WTC11 (cell line): ENCODE measurements at places on chromosomes 1 and 21. TPM values are rescaled to one million over a fixed set of nuclear protein-coding genes. Genes with fewer than 3 reads are reported as not detected.

The RNF207 gene
- 9.2 to 14.0 TPM (median 12.9 TPM) in 3 replicates for total RNA-seq

The IFNGR2 gene
- total RNA-seq, result 34.1 to 37.3 TPM (median 35.7 TPM) in 3 replicates

The VCAM1 gene
- total RNA-seq, result 0.07 to 0.64 TPM in 2 of 3 replicates, not detected in the other

The ITLN1 gene
- total RNA-seq, result not detected in 3 replicates

The B3GALT5 gene
- 25.8 to 33.3 TPM (median 32.4 TPM) in 3 replicates for total RNA-seq

The GLIS1 gene
- total RNA-seq, result 0.18 to 0.24 TPM (median 0.18 TPM) in 3 replicates

The C1orf94 gene
- 5.5 to 6.0 TPM (median 5.5 TPM) in 3 replicates for total RNA-seq

The WNT3A gene
- 0.16 to 0.34 TPM (median 0.17 TPM) in 3 replicates for total RNA-seq

The YBX1 gene
- 1,098 to 1,172 TPM (median 1,151 TPM) in 3 replicates for total RNA-seq

DNA sequence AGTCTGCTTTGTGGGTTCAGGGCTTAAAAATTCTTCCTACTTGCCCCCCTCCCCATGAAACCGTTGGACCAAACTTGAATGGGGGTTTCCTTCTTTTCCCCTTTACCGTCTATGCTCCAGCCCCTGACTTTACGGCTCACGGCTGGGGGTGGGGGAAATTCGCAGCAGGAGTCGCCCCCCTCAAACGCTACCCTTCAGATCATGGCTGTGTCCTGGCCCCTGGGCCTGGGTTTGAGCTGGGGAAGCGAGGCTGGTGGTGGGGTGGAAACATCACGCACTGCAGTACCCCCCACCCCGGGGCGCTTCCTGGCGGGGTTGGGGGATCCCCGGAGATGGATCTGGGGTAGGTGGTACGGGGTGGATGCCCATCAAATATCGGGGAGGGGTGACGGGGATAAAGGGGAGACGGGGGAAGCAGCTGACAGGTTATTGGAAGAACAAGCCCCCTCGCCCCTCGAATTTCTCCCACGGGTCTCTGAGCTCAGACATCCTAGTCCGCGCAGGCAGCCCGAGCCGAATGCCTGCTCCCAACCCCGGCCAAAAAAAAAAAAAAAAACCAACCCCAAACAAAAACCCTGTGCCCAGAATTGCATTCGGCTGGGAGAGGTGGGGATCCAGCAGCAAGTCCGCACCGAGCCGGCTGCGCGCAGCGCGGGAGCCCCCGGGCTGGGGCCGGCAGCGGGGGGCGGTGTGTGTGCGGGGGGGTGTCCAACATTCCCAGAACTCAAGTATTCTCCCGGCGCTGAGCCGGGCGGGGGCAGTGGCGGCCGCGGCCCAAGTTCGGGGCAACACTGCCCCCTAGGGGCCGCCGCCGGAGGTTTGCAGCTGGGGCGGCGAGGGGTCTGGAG, 59.0 kb upstream of the ACOT11 start:
- peaks cover 32% of the 10 kb centered on the region for H3K4me1 ChIP-seq
- no peaks in the 10 kb centered on the region for H3K36me3 ChIP-seq
- H3K27ac ChIP-seq, result peak overlapping the region; percentile 86
- peak; percentile 91 for DNase-seq

DNA sequence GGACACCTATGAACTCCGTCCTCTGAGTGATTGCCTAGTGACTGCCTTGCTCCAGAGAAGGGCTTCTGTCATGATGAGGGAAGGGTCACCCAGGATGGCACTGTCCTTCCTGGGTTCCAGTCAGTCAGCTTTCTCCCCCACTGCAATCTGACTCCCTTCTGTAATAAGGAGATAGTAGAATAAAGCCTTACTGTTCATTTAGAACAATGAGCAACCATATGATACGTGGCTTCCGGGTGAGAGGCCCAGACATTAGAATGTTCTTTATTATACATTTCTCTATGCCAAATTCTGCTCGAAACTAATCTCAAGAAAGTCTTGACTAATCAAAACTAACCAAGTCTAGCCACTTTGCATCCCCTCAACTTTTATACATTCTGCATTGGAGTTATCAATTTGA, 8.5 kb upstream of the MTMR11 start:
- no peak for DNase-seq
- H3K4me1 ChIP-seq, result peaks cover 22% of the 10 kb centered on the region
- H3K36me3 ChIP-seq, result peaks cover 42% of the 10 kb centered on the region
- no peak overlapping the region for H3K4me3 ChIP-seq
- no peaks in the 10 kb centered on the region; the same call in 1 of the 2 replicates for H3K27me3 ChIP-seq
- no peak overlapping the region for H3K27ac ChIP-seq

- H3K27me3 ChIP-seq, result no peaks in the 10 kb centered on the region
- H3K36me3 ChIP-seq, result peaks cover 33% of the 10 kb centered on the region
- no peak overlapping the region for H3K4me3 ChIP-seq
- H3K4me1 ChIP-seq, result peaks cover 43% of the 10 kb centered on the region
- H3K27ac ChIP-seq, result peak overlapping the region; percentile 20; the same call in 1 of the 2 replicates
- peak; percentile 69 for DNase-seq
Measured at GRCh38 chr1:193216920-193217319, 30.5 kb upstream of the B3GALT2 start.

DNA sequence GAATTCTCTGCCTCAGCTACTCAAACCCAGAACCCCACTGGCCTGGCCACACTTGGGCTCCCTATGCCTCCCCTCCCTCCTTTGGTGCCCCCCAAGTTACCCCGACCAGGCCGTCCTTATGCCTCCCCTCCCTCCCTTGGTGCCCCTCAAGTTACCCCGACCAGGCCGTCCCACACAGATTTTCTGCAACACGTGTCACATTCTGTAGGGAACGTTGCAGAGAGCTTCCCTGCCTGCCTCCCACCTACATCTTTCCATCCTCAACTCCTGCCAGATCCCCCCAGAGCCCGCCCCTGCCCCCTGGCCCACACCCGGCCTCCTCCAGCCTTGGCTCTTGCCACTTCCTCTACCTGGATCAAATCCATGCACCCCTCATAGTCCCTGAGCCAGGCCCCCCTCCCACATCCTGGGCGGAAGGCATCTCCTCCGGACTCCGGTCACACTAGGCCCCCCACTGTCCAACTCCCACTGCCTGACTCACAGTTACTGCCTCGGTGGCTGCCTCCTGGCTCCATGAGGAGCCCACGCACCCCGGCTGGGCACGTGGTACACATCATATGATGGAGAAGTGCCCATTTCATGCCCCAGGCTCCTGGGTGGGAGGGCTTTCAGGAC, 41.2 kb downstream of the KCNAB2 start:
- no peaks in the 10 kb centered on the region for H3K36me3 ChIP-seq
- no peak for DNase-seq
- no peak overlapping the region for H3K4me3 ChIP-seq
- peaks cover 2% of the 10 kb centered on the region; the same call in 1 of the 2 replicates for H3K4me1 ChIP-seq

DNA sequence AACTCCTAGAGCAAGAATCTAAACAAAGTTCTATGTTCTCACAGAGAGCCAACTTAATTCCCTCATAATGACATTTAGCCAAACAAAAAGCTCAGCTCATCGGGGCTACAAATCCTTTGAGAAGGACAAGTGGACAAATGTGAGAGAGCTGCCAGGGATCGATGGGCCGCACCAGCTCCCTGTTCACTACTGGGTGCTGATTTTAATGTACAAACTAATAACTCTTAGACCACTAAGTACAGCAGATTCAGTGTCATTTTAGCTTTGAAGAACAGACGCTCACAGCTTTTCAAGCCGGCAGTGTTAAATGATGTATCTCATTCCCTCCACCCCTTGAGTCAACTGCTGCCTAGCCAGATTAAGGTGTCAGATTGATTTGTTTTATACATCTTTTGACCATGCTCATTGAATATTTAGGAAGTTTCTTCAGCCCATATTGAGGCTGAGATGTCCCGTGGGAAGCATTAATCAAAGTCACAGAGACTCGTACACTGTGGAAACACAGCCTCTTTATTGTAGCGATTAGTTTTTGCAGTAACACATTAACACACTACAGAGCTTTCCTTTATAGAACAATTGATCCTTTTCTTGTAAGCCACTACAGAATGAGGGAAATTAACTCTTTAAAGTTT, 21.1 kb downstream of the PROX1 start:
- H3K4me3 ChIP-seq, result no peak overlapping the region
- H3K4me1 ChIP-seq, result peaks cover 2% of the 10 kb centered on the region; the same call in 1 of the 2 replicates
- no peak for DNase-seq
- no peaks in the 10 kb centered on the region for H3K36me3 ChIP-seq
- H3K27me3 ChIP-seq, result no peaks in the 10 kb centered on the region
- H3K27ac ChIP-seq, result no peak overlapping the region

DNA sequence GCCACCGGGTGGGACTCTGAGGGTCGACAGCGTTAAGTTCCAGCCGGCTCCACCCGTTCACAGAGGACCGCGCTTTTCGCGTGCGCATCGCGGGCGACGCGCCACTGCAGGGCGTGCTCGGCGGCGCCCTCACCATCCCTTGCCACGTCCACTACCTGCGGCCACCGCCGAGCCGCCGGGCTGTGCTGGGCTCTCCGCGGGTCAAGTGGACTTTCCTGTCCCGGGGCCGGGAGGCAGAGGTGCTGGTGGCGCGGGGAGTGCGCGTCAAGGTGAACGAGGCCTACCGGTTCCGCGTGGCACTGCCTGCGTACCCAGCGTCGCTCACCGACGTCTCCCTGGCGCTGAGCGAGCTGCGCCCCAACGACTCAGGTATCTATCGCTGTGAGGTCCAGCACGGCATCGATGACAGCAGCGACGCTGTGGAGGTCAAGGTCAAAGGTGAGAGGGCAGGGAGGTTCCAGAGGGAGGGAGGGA, 4.9 kb downstream of the BCAN start:
- peaks cover 18% of the 10 kb centered on the region for H3K4me1 ChIP-seq
- peak overlapping the region; percentile 29; the same call in 1 of the 2 replicates for H3K4me3 ChIP-seq
- DNase-seq, result no peak
- no peak overlapping the region for H3K27ac ChIP-seq
- H3K36me3 ChIP-seq, result no peaks in the 10 kb centered on the region
- H3K27me3 ChIP-seq, result peaks cover 98% of the 10 kb centered on the region

- H3K36me3 ChIP-seq, result peaks cover 10% of the 10 kb centered on the region
- H3K27ac ChIP-seq, result no peak overlapping the region
- no peak overlapping the region for H3K4me3 ChIP-seq
- H3K4me1 ChIP-seq, result no peaks in the 10 kb centered on the region; the same call in 1 of the 2 replicates
- H3K27me3 ChIP-seq, result peaks cover 9% of the 10 kb centered on the region; the same call in 1 of the 2 replicates
- no peak for DNase-seq
Measured at GRCh38 chr1:227343206-227343605, 24.9 kb upstream of the CDC42BPA start.

DNA sequence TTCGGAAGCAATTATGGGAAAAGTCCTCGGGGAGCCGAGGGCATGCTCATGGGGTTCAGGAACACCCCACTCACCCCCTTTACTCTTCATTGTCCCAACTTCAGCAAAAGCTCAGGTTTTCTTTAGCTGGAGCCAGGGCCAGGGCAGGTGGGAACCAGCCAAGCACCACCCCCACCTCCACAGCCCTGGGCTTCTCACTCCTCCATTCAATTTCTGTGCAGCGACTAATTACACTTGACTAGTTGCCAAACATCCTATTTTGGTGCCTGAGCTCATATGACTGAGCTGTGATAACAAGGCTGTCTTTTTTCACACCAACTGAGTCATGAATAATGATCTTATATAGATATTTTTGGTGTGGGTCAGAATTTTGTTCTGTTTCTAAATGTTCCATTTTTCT, 257.2 kb upstream of the AJAP1 start:
- H3K27me3 ChIP-seq, result no peaks in the 10 kb centered on the region; the same call in none of the 2 replicates
- peaks cover 91% of the 10 kb centered on the region for H3K36me3 ChIP-seq
- DNase-seq, result no peak
- no peak overlapping the region for H3K4me3 ChIP-seq
- H3K27ac ChIP-seq, result no peak overlapping the region
- H3K4me1 ChIP-seq, result no peaks in the 10 kb centered on the region

GRCh38 chr1:30660241-30660640, 63.1 kb downstream of the MATN1 start:
- H3K4me1 ChIP-seq, result peaks cover 14% of the 10 kb centered on the region
- H3K27me3 ChIP-seq, result peaks cover 2% of the 10 kb centered on the region; the same call in 1 of the 2 replicates
- no peaks in the 10 kb centered on the region for H3K36me3 ChIP-seq
- no peak overlapping the region for H3K27ac ChIP-seq
- no peak for DNase-seq

DNA sequence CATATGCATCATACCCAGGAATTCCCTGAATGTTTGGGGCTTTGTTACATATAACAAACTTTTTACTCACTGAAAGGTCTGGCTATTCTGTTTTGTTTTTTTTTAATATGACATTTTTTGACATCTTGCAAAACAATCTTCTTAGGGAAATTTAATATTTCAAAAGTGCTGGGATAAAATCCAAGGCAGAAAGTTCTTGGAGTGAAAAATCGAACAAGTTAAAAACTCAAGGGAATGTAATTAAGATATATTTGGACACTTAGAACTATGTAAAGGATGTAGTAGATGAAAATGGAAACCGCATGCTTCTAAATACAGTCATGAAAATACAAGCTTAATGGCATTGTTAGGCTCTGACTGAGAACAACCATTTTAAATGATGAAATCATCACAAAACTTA, 8.6 kb downstream of the CHODL start:
- no peak overlapping the region for H3K27ac ChIP-seq
- no peaks in the 10 kb centered on the region for H3K4me1 ChIP-seq
- no peak for DNase-seq
- H3K27me3 ChIP-seq, result no peaks in the 10 kb centered on the region; the same call in 1 of the 2 replicates
- H3K4me3 ChIP-seq, result no peak overlapping the region

DNA sequence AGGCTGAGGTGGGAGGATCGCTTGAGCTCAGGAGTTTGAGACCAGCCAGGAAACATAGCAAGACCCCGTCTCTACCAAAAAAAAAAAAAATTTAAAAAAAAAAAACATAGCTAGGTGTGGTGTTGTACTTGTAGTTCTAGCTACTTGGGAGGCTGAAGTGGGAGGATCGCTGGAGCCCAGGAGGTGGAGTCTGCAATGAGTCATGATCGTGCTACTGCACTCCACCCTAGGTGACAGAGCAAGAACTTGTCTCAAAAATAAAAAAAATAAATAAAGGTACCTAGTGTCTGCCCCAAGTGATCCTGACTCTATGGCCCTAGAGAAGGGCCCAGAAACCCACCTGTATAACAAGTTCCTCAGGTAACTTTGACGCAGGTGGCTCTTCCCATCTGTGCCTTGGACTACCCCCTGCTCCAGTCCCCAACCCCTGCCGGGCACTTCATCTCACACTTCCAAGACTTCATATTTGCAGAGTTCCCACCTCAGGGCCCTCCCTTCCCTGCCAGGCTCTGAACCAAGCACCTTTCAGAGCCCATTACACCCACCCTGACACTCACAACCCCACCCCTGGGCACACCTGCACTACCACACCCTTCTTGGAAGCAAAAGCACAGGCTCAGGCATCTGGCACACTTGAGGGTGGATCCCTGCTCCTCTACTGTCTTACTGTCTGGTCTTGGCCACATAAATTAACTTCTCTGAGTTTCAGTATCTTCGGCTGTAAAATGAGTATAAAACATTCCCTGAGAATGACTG, 80.2 kb upstream of the KLHDC7A start:
- peaks cover 45% of the 10 kb centered on the region for H3K4me1 ChIP-seq
- DNase-seq, result no peak
- H3K27me3 ChIP-seq, result peaks cover 5% of the 10 kb centered on the region
- peak overlapping the region; percentile 5; the same call in 1 of the 2 replicates for H3K27ac ChIP-seq
- peaks cover 11% of the 10 kb centered on the region for H3K36me3 ChIP-seq
- no peak overlapping the region for H3K4me3 ChIP-seq
